ENCODE measurements at places on chromosomes 1 and 21.

GRCh38 chr1:101438359-101438758 lies 201.5 kb downstream of the S1PR1 start:
- DNase-seq: no peak

DNA sequence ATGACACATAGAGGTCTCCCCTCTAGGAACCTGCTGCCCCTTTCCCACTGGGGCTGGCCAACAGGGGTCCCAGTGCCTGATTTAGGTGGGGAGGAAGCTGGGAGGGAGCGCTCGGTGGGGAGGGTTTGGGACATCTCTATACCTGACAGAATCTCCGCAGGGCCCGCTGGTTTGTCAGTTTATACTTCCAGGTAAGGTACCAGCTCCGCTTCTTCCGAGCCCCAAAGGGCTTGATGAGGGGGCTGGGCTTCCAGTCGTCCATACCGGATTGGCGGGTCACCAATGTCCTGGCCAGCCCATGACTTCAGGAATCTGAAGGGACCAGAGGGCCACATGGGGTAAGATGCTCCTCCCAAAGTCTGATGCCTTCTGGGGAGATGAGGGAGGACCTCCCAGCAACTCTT lies 672 bp downstream of the POMGNT1 start:
- DNase-seq: no peak

GRCh38 chr1:243470502-243470901 lies 214.7 kb downstream of the SDCCAG8 start:
- DNase-seq: no peak

GRCh38 chr1:5985250-5985649 lies 7.0 kb downstream of the NPHP4 start:
- DNase-seq: no peak

- no peak for DNase-seq
Observed at GRCh38 chr1:214453109-214453722, 98.2 kb downstream of the PTPN14 start.

GRCh38 chr1:226679853-226680516 lies 59.1 kb downstream of the ITPKB start:
- peak; percentile 70 for DNase-seq

DNA sequence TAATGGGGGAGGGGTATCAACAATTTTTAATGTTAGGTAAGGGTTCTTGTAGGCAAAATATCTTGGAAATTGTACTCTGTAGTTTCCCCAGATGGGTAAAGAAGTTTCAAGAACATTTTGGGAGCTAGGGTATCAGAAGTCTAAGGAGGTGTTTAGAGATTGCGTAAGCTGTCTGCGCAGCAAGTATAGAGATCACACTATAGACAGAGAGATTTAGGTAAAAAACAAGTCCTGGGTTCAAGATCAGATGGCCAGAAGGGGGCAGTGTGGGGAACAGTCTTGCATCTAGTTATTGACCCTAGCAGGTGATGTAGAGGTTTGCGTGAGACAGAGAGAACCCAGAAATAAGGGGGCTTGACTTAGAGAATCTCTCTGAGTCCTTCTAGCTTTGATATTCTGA lies 80.8 kb downstream of the S1PR1 start:
- no peak for DNase-seq

DNA sequence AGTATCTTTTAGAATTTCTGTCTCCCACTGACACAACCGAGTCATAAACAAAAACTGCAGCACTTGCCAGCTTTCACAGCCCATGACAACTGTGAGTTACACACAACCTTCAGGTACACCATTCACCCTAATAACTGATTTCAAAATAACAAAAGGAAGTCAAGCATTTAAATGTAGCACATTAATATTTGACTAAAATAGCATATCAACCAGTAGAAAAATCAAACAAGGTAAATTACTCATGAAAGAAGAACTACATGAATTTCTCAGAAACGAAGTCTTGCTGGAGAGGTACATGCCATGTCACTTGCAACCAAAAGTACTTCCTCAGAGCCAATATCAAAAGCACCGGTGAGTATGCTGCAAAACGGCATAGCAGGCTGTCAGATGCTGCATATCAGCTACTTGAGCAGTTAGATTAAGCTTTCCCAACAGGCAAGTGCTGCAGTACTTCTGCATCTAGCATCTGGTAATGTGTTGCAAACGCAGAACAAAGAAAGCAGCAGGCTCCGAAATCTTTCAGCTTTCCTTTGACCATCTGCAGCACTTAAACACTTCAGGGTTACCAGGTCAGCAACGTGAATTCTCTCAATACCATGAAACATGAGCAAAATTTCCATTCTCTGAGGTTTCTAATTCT lies 223.2 kb downstream of the SMYD3 start:
- no peak for DNase-seq

- DNase-seq: no peak
Observed at GRCh38 chr1:167923324-167924056, 9.6 kb upstream of the ADCY10 start.

- DNase-seq: no peak
Observed at GRCh38 chr1:67747671-67748546, 62.9 kb downstream of the GADD45A start.

- DNase-seq: no peak
Observed at GRCh38 chr1:207288315-207288714, 33.2 kb upstream of the CD55 start.

DNA sequence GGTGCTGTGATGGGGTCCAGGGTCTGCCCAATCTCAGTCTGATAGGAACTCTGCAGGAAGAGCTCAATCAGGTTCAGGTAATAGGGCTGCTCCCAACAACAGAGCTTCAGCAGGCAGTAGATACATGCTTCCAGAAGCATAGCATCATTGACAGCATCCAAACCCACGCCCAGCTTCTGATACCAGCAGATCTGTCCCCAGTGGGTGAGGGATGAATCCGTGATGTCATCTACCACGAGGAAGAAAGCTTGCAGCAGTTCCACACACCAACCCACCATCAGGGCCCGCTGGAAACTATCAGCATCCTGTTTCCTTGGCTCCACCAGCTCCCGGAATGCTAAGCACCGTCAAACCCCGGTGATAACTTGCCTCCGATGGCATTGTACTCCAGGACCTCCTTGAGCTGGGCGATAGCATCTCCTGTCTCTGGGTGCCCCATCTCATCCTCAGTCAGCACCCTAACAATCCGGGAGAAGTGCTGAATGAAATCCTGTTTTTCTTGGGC lies 14.7 kb downstream of the NEK2 start:
- no peak for DNase-seq

GRCh38 chr1:20265250-20265649 lies 25.4 kb upstream of the VWA5B1 start:
- DNase-seq: no peak

DNA sequence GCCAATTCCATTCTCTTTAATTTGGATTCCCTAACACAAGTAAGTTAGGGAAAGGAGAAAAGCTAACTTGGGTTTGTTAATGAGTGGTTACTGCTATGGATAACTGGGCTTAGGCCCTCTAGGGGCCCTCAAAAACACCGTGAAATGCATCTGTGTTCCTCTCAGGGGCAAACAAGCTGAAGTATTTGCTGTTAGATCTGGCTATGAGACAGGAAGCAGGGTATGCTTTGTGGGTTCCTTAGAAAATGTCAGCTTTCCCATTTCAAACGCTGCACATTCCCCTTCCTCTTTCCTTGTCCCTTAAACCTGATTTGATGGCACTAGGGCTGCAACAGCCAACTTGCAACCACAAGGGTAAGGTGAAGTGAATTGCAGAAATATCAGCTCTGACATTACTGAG lies 5.7 kb upstream of the CAP1 start:
- DNase-seq: no peak

DNA sequence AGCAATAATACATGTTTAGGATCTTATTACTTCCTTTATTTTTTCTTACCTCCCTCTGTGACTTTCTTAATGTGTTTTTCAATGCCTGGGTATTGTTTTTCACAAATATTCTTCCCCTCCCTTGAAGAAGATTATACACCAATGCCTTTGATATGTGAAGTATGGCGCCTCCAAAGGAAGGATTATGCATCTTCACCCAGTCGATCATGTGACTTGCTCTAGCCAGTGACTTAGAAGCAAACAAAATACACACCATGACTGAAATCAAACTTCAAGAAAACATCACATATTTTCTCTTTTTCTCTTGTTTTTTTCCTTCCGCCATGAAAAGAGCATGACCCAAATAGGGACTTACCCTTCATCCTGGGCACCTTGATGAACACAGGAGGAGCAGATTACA lies 297.1 kb downstream of the NCAM2 start:
- no peak for DNase-seq

All from effector CD8-positive, alpha-beta T cell (primary cell).